GM06990 (cell line): ENCODE measurements at places on chromosomes 13 and 19.

GRCh38 chr13:91704398-91704797 is 306.0 kb downstream of the GPC5 start:
- no peak for DNase-seq

DNA sequence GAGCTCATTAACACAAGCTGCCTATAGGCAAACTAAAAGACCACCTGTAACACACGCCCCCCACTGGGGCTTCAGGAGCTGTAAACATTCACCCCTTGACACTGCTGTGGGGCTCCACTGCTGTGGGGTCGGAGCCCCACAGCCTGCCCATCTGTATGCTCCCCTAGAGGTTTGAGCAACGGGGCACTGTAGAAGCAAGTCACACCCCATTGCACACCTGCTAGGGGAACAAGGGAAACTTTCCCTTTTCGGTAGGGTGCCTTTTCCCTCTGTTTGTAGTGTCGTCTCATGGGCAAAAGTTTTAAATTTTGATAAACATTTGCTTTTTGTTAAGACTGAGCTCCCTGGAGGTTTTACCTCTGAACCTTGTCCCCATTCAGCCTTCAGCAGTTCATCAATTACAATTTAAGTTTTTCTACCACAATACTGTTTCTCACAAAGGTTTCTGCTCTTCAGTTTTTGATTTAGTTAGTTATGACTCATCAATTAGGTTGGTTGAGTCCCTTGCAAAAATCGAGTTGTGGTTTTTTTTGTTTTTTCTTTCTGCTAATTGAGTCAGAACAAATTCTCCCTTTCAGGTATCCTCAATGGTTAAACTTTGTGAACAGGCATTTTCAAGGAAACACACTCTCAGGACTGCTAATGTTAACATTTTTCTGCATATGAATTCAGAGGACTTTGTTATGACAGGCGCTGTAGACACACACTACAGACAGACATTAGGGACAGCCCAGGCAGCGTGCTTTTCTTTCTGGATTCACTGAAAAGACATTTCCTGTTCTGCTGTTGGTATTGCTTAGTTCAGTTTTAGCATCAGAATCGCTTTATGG is 35.1 kb downstream of the ZNF433 start:
- DNase-seq = peak; percentile 67

- DNase-seq = no peak
Observed at GRCh38 chr13:90751026-90751425, 596.5 kb upstream of the MIR17HG start.

DNA sequence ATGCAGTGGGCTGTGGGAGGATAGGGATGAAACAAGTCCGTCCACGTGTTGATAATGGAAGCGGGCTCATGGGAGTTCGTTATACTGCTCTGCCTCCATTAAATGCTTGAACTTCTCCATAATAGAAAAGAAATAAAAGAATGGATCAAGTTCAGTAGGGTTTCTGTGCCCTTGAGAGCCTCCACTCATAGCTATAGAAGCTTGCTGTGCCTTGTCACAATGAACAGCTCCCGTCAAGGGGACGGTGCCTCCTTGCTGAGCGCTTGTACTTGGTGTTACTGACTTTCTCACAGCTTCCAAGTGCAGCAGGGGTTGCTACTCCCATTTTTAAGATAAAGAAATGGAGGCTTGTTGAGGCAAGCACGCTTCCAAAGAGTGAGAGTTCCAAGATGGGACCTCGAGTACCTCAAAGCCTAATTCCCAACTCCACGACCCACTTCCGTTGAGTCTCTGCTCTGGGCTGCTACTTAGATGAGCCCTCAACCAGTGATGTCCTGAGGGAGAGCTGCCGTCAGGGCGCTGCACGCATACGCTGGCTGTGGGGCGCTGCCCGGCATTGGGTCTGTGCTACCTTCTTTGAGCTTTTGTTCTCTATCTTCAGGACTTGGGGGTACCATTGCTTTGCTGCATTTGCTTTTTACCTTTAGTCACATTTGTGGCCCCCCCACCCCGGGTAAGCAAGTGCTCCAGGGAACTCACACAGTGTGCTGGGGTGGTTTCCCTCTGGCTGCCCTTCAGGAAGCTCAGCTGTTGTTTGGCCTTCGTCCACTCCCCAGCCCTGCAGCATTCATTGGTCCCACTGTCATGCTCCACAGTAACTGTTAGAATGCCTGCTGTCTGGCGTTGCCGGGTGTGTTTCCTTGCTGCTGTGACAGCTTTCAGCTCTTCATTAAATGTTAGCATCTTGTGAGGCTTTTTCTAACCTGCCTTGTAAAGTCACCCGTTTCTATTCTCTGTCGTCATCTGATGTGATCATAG is 9.5 kb downstream of the SNRNP70 start:
- no peak for DNase-seq

DNA sequence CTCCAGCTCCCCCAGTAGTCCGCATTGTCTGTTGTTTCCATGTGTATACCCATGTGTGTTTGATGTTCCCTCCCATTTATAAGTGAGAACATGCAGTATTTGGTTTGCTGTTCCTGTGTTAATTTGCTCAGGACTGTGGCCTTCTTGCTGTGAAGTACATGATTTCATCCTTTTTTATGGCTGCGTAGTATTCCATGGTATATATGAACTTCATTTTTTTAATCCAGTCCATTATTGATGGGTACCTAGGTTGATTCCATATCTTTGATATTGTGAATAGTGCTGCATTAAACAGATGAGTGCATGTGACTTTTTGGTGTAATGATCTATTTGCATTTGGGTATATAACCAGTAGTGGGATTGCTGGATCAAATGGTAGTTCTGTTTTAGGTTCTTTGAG is 175.2 kb downstream of the PDS5B start:
- no peak for DNase-seq

DNA sequence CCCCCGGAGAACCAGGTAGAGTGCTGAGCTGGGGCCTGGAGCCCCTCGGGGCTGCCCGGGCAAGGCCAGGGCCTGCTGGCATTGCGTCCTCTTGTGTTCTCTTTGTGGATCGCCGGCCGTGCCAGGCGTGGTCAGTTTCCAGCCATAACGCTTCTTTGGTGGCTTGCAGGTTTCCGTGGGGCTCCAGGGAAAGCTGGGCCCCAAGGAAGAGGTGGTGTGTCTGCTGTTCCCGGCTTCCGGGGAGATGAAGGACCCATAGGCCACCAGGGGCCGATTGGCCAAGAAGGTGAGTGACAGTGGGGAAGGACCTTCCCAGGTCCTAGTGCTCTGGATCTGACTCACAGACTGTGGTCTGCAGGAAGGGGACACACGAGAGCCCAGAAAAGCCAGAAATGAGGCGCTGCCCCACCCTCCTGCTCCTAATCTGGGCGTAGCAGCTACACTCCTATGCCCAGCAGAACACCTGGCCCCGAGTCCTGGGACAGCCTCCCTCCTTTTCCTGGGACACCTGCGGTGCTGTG is 57.5 kb downstream of the RAB20 start:
- no peak for DNase-seq

- DNase-seq = no peak
Observed at GRCh38 chr13:26780411-26780810, 19.8 kb upstream of the GPR12 start.

DNA sequence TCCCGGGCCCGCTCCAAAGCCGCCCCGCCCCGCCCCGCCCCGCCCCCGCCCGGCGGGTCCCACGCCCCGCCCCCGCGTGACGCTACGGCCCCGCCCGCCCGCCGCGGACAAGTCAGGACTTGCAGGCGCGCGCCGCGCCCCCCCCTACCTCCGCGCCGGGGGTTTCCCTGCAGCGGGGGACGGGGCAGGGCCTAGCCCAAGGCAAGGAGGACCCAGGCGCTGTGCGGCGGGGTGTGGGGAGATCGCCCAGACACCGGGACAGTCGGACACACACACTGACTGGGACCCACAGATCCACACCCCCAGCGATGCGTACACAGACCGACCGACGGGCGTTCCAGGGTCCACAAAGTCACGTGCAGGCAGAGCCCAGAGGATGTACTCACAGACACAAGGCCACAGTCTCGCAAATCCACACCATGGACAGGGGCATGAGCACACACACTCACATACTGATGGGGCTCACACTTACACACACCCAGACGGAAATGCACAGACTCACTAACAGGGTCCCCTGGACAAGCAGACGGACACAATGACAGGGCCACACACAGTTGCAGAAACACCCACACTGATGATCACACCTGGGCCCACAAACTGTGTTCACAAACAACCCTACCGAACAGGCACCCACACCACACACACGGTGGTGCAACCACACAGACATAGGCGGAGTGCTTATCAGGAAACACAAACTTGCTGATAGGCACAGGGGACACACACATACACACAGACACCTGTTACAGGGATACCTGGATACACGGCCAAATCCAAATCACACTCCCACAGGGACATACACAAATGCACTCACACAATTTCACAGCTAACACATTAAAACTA is 436 bp upstream of the BBC3 start:
- DNase-seq = peak; percentile 95
